ENCODE measurements at places on chromosomes 1 and 21.
A peak's percentile ranks its signal among the peaks of the same experiment; 100 is the strongest.

- no peak for DNase-seq
These were observed 2.1 kb upstream of the SELENON start for GRCh38 chr1:25797939-25798338.

GRCh38 chr21:43188592-43189210 is 19.9 kb downstream of the CRYAA start:
- no peak for DNase-seq

DNA sequence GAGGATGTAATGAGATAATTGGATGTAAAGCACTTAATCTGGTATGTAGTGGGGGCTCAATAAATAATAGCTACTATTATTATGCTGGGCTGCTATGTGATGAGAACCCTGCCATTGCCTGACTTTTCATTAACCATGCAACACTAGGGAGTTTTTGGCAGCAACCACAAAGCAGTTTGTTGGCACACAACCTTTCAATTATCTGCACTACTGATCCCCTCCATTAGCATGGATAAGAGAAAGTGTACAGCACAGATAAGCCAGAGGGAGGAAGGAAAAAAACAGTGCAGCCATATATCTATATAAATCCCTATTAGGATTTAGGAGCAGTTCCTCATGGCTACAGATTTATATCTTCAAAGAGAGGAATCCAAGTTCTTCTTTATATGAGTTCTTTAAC is 498.5 kb downstream of the NUF2 start:
- no peak for DNase-seq

- DNase-seq: no peak
These were observed 10.3 kb upstream of the LMNA start for GRCh38 chr1:156104065-156104810.

DNA sequence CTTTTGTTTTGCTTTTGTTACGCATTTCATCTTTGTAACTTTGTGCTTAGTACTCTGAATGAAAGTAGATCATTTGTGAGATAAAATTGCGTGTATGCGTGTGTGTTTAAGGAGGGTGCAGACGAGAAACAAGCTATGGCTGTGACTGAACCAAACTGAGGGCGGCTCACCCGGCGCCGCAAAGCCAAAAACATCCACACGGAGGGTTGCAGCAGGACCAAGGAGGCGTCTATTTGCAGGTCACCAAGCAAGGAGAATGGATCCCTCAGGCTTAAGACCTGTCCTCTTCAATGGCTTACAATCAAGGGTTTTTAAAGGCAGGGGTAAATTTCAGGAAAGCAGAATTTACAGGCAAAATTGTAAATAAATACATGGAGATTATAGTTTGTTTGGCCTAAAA is 12.8 kb downstream of the GCSAML start:
- no peak for DNase-seq

- DNase-seq: peak; percentile 14
These were observed 324.4 kb downstream of the KCTD3 start for GRCh38 chr1:215891266-215892057.

Data from NCI-H2107 (cell line).